ENCODE measurements at places on chromosomes 4 and X.

GRCh38 chr4:48137846-48138245 lies 3.8 kb upstream of the TXK start:
- DNase-seq: no peak

DNA sequence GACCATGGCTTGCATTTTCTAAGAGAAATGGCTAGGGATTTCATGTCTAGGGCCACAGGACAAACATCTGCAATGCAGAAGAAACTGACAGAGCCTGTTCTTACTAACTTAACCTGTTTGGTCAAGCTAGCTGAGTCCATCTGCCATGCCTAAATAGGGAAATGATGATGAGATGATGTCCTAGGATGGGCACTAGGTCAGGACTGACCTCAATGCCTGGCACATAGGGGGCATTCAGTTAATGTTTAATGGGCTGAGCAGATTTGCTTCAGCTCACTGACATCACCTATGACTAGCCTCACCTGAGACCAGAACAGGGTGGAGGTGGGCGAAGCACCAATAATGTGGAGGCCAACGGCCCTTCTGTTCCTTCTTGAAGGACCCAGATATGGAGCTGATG lies 174.2 kb upstream of the SCML1 start:
- DNase-seq: no peak

- no peak for DNase-seq
These were observed 217.2 kb upstream of the BOD1L1 start for GRCh38 chr4:13844740-13845139.

DNA sequence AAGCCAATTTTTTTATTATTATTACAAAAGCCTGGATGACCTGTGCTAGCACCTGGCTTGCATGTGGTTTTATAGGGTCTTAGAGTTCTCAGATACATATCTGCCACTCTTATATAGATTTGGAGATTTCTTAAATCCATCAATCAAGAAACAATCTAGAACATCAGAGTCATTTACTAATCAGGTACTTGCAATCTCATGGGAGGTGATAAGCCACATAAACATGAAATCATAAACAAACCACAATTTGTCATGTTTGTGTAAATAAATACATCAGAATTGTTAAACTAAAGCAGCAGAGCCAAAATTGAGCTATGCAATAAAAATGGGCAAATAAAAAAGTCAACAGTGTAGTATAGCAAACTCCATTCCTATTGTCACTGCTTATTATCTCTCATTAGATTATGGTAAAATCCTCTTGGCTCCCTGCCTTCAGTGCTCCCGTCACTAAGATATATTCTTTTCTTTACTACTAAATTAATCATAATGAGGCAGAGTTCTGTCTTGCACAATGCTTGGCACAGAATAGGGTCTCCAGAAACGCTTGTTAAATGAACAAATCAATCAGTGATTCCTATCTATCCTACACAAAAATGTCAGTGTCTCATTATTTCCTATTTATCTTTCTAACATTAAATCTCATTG lies 108.7 kb upstream of the TTC29 start:
- no peak for DNase-seq

DNA sequence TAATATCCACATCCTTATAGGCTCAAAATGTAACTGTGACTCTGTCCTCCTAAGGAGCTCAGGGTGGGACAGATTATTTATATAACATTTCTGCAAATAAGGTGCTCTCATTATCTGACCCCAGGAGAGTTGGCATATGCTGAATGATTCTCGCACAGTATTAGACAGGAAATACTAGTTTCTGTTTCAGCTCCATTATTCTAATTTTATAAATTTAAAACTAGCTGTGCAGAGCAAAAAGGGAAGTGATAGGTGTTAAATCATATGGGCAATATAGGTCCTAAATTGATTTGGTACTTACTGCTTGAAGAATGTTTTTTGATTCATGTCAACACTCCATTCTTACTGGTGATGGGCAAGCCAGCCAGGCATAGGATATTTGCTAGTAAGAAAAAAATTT lies 141.5 kb downstream of the GLRA2 start:
- DNase-seq: no peak

DNA sequence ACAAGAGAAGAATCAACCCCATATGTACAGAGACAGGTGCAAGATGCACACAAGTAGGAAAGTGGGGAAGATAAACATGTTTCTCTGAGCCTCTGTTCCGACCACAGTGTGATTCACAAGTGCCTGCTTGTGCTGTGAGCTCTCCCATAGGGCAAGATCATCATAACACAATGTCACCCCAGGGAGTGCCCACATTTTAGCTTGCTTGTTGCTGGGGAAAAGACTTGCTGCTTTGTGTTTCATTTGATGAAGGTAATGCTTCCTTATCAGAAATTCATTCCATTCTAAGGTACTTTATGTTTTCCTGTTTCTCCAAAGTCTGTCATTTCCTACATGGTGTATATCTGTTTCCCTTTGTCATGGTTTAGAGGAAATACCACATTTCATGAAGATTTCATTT lies 304.5 kb upstream of the DIPK2B start:
- DNase-seq: no peak

DNA sequence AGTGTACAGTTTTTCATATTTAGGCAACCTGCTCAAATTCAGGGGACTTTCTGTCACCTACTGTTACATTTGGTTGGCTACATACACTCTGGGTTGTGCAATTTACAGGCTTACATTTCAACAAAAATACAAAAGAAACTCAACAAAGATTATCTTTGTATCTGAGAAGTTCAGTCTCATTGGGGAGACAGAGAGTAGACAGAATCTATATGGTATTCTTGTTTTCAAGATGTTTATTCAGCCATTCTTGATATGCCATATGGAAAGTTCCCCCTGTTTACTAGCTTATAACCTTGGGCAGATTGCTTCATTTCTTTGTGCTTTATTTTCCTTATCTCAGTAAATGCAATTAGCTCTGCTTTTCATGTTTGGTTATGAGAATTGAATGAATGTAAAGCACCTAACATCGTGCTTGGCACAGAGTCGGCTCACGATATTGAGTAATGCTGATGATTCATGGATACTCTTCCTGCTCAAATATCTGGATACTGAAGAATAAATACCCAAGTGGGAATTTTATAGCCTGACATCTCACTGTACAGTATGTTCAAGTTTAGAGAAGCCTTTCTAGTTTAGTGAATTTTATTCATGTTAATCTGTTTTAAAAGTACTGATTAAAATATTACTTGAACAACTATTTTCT lies 96.5 kb upstream of the PACRGL start:
- no peak for DNase-seq

- DNase-seq: no peak
These were observed 132.6 kb downstream of the ADGRL3 start for GRCh38 chr4:61332693-61333092.

- no peak for DNase-seq
These were observed 455.0 kb downstream of the ZIC3 start for GRCh38 chrX:138020941-138021340.

- no peak for DNase-seq
These were observed 384.6 kb downstream of the PPP3CA start for GRCh38 chr4:100962698-100963097.

DNA sequence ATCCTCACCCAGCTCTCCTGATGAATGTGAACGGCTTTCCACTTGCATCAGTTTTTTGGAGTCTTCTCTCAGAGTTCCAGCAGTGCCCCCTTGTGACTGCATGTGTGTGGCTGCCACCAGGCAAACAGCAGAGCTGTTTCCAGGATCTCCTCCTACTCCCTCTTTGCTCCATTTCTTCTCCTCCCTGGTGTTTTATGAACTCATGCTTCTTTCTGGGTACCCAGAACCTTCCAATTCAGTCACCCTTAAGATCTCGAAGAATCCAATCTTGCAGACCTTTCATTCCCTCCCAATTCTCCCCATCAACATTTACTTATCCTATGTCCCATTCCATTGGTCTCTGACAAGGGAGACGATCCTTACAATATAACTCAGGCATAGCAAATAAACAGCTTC lies 6.8 kb upstream of the TCEANC start:
- peak; percentile 44 for DNase-seq

- DNase-seq: no peak
These were observed 148.3 kb downstream of the STOX2 start for GRCh38 chr4:184053434-184053833.

GRCh38 chr4:123017636-123018395 lies 95.4 kb upstream of the NUDT6 start:
- DNase-seq: no peak

GRCh38 chrX:67582436-67582835 lies 38.6 kb downstream of the AR start:
- DNase-seq: no peak

DNA sequence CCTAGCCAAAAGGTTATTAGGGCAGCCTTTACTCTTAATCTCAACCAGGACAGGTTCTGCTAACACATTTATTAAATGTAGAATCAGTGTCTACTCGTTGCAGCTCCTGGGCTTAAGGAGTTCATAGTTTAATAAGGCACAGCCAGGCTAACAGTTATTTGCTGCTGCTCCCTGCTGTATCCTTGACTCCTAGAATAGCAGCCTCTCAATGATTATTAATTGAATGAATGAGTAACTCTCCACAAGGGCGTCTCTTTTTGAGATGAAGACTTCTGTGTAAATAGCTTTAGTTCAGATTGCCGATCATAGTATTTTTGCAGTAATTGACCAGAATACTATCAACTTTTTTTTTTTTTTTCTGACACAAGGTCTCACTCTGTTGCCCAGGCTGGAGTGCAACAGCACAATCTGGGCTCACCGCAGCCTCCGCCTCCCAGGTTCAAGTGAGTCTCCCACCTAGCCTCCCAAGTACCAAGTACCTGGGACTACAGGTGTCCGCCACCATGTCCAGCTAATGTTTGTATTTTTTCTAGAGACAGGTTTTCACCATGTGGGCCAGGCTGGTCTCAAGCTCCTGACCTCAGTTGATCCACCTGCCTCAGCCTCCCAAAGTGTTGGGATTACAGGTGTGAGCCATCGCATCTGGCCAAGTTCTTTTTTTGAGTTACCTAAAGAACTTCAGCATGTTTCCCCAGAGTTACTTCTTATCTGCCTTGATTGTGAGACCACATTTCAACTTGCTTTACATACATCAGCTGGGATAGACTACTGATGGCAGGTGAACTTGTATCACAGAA lies 2.9 kb downstream of the UGDH start:
- no peak for DNase-seq

- no peak for DNase-seq
These were observed 82.3 kb downstream of the SLC10A7 start for GRCh38 chr4:146439437-146439836.

GRCh38 chrX:151031391-151031975 lies 48.3 kb downstream of the HMGB3 start:
- DNase-seq: no peak

DNA sequence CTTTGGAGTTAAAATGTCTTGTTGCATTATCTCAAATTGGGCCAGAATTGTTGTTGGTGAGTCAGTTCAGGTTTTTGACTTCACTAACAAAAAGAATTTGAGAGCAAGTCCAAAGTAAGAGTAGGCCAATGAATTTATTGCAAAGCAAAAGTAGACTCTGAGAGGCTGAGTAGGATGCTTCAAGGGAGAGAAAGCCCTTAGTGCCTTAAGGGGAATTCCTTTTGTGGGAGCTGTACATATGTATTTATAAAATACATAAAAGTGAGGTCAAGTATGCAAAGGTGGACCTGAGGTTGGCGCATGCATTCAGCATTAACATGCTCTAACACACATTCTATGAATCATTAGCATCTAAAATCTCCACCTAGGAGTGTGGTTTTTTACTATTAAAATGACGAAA lies 565.4 kb downstream of the GRXCR1 start:
- DNase-seq: no peak

DNA sequence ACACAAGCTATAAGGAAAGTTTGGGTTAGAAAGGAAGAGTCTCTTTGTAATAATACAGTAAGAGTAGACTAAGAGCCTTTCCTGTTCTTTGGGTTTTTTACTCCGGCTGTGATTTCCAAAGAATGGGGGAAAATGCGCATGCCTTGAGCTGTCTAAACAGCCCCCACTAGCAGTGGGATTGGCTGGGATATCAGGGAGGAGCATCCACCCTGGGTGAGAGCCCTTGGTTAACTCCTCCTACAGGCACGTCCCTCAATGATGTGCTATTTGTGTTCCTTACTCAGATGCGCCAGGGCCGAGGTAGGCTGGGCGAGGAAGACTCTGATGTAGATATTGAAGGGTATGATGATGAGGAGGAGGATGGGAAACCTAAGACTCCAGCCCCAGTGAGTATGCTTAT lies 74.0 kb upstream of the OGT start:
- no peak for DNase-seq

- DNase-seq: no peak
These were observed 189.2 kb downstream of the PPP3CA start for GRCh38 chr4:101158134-101158482.

DNA sequence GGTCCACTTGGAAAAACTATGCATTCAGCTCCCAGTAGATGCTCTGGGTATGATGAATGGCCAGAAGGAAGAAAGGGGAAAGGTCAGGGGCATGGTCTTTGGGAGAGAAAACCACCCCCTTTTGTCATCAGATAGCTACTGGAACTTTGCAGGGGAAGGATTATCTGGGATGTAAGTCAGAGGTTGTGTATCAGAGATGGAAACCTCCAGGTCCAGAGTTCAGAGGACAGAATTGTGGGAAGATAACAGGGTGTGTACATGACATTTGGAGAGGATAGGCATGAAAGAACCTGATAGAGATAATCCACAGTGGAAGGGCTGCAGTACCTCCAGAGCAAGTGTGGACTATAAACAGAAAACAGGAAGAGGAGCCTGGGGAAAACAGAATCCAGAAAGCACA lies 262.7 kb downstream of the SPRY1 start:
- DNase-seq: no peak

GRCh38 chr4:128942607-128943006 lies 133.1 kb downstream of the JADE1 start:
- no peak for DNase-seq

DNA sequence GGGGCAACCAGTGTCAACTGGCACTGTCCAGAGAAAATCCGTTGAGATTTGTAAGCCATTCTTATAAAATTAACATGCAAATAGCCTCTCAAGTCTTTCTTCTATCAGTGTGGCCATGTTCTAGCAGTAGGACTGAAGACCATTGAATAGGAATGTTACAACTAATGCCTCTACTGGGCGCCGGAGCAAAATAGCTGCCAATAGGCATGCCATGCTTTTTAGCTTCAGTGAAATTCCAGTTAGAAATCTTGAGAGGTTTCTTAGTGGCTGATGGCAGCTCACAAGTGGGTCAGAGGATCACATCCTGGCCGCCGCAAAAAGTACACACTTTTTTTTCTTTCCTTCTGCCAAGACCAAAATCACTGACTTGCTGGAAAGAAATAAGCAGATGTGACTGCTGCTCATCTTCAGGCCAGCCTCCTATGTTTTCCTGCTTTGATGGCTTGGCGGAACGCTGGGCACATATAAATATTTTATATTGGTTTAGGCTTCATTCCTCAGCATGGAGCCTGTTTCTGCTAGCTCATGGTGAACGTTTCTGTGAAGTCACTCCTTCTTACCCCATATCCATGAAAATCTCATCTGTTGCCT lies 293.1 kb downstream of the TENM3 start:
- no peak for DNase-seq

GRCh38 chrX:150377005-150377404 lies 13.9 kb downstream of the MAMLD1 start:
- no peak for DNase-seq

- DNase-seq: no peak
These were observed 229.2 kb downstream of the PTTG2 start for GRCh38 chr4:38189445-38189844.

- DNase-seq: no peak
These were observed 51.2 kb downstream of the TIGD2 start for GRCh38 chr4:89162496-89162895.

All from Caco-2 (cell line).